AG09309 (cell line): ENCODE measurements at places on chromosomes 12 and 14.
A peak's percentile ranks its signal among the peaks of the same experiment; 100 is the strongest.

DNA sequence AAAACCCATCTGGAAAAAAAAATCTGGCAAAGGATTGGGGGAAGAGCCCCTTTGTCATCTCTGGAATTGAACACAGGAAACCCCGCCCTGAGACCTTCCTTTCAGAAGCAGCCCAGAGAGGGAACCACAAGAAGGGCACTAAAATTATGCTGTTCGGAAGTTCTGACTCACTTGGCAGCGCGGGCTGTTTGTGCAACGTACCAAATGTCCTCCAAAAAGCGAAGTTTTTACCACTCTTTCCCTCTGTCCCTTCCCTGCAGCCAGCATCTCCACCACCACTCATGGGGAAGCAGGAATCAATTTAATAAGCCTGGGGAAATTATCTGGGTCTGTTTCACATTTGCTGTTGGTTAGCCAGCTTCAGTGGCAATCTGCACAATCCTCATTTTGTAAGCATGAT lies 3.2 kb upstream of the SYNE3 start:
- peak; percentile 73 for DNase-seq

GRCh38 chr14:89651805-89652204 lies 234.8 kb upstream of the FOXN3 start:
- DNase-seq: no peak

DNA sequence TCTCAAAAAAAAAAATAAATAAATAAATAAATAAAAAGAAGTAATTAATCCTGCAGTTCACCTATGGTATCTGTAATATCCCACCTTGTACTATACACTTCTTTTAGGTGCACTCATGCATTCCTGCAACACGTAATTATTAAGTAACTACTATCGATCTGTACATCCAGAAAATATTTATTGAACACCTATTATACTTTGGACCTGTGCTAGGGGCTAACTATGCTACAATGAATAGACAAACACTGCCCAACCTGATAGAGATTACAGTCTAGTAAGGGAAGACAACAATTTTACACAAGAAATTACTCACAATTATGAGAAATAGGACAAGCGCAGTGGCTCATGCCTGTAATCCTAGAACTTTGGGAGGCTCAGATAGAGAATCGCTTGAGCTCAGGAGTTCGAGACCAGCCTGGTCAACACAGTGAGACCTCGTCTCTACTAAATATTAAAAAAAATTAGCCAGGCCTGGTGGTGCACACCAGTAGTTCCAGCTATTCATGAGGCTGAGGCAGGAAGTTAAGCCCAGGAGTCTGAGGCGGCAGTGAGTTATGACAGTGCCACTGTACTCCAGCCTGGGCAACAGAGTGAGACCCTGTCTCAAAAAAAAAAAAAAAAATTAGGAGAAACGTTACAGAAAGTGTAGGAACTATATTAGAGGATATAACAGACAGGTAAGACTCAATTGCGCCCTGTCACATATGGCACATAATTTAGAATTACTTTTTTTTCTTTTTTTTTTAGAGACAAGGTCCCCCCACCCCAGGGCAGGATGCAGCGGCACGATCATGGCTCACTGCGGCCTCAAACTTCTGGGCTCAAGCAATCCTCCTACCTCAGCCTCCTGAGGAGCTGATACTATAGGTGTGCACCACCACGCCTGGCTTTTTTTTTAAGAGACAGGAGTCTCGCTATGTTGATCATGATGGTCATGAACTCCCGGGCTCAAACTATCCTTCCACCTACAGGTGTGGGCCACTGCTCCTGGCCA lies 1.2 kb downstream of the NRDE2 start:
- no peak for DNase-seq

DNA sequence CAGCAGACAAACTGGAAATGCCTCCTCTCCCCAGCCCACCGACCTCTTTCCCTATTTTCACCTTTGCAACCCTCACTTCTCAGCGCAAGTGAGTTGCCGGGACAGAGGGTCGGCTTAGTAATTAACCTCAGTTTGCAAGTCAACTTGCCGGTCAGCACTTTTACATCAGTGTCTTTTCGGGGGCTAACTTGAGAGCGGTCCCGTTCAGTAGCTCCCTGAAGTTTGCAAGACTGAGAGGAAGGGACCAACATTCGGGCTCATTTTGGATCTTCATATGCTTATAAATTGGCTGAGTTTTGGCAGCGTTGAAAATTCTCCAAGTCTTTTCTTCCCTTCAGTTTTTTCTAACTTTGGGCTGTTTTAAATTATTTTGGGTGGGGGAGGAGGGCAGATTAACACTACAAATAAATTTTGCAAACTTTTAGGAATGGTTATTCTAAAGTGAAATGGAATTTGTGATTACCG lies 846 bp downstream of the BRMS1L start:
- DNase-seq: no peak

- no peak for DNase-seq
Measured at GRCh38 chr12:68231691-68232090, 6.1 kb upstream of the IL26 start.

GRCh38 chr12:50984586-50985298 lies 32.4 kb downstream of the HIGD1C start:
- DNase-seq: no peak

DNA sequence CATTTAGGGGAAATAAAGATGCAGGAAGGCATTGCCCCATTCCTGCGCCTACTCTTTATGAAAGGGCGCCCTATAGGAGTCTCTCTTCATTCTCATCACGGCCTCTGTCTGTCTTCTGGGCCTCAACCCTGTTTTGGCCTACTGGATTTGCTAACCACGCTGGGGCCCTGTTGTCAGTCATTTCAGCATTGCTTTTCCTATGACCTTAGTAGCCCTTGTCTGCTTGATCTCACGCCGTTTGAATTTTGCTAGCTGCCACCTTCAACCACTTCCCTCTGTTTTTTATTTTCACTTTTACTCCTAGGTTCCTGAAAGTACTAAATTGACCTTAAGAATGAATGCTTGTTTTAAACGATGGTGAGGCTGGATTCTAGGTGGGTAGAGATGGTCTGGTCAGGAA lies 139.0 kb downstream of the SYNE2 start:
- no peak for DNase-seq
